ENCODE measurements at places on chromosomes 6 and 20.

- DNase-seq, result no peak
These were observed 23.8 kb downstream of the TMEM14B start for GRCh38 chr6:10771371-10771894.

DNA sequence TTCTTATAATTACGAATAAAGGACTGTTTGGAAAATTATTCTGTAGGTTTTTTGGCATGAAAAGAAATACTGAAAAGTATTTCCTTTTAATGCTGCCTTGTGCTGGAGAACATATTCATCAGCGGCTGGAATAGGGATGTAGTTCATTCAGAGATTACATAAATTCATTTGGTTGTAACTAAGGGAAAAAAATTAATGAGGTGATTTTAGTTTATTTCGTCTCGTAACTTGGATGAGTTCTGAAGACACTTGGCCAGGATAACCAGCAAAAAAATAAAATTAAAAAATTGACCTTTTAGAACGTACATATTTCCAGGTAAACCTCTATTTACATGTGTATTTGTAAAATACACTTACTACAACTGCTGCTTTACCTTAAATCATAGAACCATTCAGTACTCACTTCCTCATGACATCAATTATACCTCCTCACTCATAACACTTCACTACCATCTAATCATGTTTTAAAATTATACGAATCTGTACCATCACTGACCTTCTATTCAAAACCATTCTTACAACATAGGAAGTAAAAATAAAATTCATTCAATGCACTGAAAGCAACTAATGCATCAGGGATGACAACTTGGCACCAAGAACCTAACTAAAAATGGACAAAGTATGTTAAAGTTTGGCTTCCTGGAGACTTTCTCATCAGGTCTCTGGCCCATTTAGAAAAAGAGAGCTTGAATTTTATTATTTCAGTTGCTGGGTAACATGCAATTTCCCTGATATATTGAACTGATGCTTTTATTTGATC, 17.2 kb downstream of the KLHL31 start:
- no peak for DNase-seq

GRCh38 chr20:45218124-45218523, 3.0 kb upstream of the SEMG2 start:
- no peak for DNase-seq

- DNase-seq, result no peak
These were observed 98.8 kb downstream of the EPB41L2 start for GRCh38 chr6:130964289-130964688.

DNA sequence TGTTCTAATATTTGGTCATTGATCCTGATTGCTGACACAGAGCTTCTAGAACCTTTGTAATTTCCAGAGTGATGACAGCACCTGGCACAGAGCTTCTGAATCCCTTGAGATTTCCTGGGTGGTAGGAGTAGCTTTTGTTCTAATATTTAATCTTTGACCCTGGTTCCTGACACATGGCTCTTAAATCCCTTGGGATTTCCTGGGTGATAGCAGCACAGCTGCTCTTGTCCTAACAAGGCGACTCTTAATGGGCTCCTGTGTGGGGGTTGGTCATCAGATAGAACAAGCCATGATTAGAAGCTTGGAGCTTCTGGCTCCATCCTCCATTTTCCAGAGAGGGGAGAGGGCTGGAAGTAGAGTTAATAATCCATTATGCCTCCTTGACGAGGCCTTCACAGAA, 18.4 kb downstream of the GMPR start:
- DNase-seq, result no peak

DNA sequence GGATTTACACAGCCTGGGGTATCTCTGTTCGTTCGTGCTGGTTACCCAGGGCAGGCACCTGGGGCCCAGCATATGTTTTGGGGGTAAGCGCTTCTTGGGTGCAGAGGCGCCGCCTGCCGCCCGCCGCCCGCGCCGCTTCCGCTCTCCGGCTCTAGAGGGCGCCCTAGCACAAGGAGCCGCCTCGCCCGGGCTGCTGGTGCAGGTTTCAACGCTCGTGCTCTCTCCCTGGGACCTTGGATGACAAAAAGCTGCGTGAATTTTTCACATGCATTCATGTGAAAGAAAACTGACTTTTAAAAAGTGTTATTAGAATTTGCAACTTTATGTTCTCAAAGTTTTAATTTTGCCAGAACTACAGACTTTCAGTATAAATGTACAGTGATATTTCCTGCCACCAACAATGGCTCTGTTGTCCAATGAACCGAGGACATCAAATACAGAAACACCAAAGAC, 32.5 kb downstream of the PRR18 start:
- peak; percentile 35 for DNase-seq

DNA sequence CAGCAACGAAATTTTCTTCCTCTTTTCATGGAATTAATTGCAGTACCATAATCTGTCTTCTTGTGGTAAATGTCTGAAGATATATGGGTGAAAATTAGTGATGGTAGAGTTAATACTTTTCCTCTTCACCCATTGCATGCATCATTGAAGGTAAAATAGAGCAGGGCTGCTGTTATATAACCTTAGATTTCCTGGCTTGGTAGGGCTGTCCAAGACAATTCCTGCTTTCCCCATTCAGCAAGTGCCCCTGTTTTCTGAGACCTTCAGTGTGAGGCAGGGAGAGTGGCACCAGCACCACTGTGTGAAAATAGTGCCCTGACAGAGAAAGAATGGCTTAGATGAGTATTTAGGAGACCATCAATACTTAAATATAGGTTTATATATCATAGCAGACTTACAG, 202.0 kb downstream of the ZFAND3 start:
- no peak for DNase-seq

GRCh38 chr20:3021327-3021726, 22.1 kb upstream of the GNRH2 start:
- DNase-seq, result no peak

GRCh38 chr20:34525709-34526416, 9.6 kb downstream of the DYNLRB1 start:
- no peak for DNase-seq

GRCh38 chr20:13824459-13824858, 39.6 kb downstream of the NDUFAF5 start:
- no peak for DNase-seq

Data from hypothalamus (tissue), 51 donors.